ENCODE measurements at places on chromosomes 12 and 14.
A peak's percentile ranks its signal among the peaks of the same experiment; 100 is the strongest.

- ATAC-seq = peak; percentile 90
These were observed 161.3 kb upstream of the IFNG-AS1 start for GRCh38 chr12:67827820-67828383.

DNA sequence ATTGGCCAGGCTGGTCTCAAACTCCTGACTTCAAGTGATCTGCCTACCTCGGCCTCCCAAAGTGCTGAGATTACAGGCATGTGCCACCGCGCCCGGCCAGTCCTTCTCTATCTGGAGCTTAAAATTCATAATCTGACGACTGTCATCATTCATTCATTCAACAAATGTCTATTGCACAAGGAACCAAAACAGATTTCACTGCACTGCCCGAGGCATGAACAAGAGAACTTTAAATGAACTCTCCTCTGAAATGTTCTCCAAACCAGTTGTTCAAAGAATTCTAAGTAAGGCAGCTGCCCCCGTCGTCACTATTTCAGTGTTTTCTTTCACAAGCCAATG is 44.8 kb upstream of the METAP2 start:
- ATAC-seq = no peak

DNA sequence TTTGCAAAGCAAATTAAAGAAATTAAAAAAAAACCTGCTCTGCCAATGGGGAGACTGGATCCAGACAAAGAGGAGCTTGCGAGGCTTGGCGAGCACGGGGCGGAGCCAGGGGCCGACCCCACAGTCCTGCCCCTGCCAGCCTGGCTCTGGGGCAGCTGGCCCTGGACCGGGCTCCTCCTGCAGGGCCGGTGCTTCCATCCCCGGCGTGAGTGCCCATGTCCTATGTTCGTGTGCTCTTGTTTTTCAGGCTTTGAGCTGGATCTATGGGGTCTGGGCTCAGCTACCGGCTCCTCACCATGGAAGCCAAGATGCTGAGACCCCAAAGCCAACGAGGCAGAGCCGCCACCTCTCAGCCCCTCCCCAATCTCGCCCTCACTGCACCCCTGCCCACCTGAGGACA is 176.8 kb downstream of the KIF26A start:
- ATAC-seq = no peak

- no peak for ATAC-seq
These were observed 91.9 kb upstream of the OVCH1 start for GRCh38 chr12:29589286-29589820.

DNA sequence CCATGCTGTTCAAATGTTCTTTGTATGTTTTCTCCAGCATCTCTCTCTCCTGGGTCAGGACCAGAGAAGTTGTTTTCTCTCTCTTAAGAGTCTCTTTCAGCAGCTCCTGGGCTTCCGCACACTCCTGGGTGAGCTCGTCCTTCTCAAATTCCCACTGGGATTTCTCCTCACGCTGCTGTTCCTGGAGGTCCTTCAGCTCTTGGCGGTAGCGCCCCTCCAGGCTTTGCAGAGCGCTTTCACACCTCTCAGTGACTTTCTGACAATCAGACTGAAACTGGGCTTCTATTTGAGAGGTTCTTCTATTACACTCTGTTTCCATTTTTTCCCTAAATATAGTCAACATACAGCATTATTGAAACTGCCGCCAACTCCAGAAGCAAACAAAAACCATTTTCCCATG is 72.7 kb downstream of the NIN start:
- no peak for ATAC-seq

DNA sequence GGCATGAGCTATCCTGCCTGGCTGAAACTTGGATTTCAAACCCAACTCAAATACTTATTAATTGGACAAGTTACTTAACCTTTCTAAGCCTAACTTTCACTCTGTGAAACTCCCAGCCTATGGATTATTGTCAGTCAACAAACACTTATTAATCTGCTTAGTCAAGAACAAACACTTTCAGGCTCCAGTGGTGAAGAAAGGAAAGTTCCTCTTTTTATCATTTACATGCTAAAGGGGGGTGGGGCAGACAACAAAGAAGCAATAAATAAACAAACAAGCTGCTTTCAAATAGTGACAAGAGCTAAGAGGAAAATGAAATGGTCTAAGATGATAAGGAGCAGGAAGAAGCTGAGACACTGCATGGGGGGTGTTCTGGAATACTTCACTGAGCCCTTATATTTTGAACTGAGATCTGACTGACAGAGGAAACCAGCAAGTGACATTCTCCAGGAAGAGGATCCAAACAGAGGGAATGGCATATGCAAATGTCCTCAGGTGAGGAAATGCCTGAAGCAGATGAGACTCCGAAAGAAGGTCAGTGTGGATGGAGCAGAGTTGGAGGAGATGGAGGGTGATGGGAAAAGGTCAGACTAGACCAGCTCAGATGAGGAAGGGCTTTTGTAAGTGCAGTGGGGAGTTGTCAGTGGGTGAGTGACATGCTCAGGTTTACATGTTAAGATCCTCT is 259.6 kb downstream of the ITPR2 start:
- ATAC-seq = no peak

- ATAC-seq = peak; percentile 49
These were observed at the start of gene MDGA2 for GRCh38 chr14:47675466-47676314. TSS of gene MDGA2 (minus strand) at chr14:47675605.

DNA sequence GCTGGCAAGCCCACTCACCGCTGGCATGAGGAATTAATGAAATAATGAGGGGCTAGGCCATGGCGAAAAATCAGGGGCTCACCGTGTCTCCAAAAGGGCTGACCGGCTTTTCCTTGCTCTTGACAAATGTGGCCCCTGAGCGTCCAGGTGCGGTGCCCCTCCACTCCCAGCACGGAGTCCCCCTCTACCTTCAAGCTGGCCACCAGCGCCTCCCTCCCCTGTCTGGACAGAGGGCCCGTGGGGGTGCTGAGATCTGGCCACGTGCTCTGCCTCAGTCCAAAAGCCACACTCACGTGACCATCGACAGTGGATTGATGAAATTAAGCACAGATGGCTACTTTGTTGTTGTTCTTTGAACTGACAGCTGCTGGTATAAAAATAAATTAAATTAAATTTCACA is 78.8 kb upstream of the BCL11B start:
- ATAC-seq = peak; percentile 29

DNA sequence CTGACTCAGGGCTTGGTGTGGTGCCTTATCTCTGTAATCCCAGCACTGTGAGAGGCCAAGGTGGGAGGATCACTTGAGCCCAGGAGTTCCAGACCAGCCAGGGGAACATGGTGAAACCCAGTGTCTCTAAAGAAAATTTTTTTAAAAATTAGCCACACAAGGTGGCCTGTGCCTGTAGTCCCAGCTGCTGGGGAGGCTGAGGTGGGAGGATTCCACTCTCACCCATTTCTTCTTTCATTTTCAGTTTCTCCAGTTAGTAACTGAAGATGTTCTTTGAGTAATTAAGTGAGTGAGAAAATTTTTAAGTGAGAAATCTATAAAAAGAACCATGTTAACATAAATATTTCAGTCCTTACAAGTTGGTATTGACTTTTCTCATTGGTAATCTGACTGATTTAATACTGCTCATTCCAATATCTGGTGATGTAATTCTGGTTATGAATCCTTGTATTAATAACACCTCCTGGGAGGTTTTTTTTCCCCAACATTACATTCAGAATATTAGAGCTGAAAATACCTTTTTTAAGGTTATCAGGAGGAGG is 6.1 kb downstream of the METTL3 start:
- ATAC-seq = no peak

DNA sequence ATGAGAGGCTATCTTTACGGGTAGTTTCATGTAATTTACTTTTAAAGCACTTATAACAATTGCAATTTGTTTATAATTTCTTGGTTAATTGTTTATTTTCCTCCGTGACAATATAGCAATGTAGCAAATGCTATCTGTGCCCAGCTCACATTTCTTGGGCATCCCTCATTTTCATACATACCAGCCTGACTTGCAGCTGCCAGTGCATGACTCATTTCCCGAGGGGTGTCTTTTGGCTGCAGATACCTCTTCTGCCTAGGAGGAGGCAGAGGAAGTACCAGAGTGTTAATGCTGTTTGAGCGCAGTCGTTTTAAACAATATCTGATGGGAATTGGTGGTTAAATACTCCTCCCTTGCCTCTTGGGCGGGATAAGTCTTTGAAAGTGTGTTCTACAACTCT is 104.2 kb upstream of the ABCD2 start:
- no peak for ATAC-seq

DNA sequence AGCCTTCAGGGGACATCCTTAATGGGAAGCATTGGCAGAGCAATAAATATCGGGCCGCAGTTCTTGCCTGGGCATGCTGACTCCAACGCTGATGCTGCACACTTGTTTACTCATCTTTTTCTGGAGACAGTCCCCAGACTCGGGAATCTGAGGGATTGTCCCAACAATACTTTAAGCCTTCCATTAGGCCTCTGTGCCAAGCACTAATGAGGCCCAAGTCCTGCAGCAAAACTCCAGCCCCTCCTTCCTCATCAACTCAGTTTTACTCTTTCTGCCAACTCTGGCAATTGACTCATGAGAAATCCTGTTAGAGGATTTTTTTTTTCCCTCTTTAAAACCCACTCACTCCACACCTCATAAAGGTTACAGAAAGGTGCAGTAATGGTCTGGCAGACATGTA is 233.4 kb upstream of the PELI2 start:
- peak; percentile 70 for ATAC-seq

- ATAC-seq = no peak
These were observed 131.5 kb downstream of the ADCK1 start for GRCh38 chr14:77931441-77931840.

DNA sequence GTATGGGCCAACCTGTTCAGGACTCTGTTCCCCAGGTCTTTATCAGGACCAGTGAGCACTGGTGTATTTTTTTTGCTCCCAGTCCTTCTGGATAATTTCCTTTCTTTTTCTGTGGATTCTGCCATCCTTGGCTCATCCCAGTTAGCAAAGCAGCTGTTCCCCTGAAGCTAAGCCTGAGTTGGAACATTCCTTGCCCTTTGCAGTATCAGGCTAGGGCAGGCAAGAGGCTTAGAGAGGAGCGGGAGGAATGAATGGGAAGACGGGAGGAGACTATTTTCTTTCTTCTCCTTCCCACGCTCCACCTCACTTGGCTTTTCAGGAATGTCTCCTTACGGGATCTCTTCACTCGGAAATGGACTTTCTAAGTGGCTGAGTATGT is 29.2 kb downstream of the ERG28 start:
- no peak for ATAC-seq

- ATAC-seq = no peak
These were observed 70.7 kb downstream of the SUSD6 start for GRCh38 chr14:69682136-69682535.

DNA sequence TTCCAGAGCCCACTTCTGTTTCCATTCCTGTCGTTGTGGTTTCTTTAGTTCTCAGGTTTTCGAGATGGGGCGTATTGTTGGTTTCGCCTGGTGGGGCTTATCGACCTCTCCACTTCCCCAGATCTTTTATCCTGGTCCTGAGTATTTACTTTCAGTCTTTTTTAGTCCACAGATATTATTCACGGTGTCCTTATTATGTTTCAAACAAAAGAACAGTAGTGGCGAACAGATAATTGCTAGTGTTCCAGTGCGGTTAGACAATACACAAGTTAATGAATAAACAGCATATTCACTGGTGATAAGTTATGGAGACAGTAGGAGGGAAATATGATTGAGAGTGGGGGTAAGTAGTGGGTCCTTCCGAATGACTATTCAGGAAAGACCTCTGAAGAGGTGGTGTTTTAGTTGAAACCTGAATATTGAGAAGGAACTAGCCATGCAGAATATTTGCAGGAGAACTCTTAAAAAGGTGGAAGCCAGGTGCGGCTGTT is 668 bp downstream of the TMEM260 start:
- no peak for ATAC-seq

Data from motor neuron (in vitro differentiated cells).